ENCODE measurements at places on chromosomes 16 and 17.

DNA sequence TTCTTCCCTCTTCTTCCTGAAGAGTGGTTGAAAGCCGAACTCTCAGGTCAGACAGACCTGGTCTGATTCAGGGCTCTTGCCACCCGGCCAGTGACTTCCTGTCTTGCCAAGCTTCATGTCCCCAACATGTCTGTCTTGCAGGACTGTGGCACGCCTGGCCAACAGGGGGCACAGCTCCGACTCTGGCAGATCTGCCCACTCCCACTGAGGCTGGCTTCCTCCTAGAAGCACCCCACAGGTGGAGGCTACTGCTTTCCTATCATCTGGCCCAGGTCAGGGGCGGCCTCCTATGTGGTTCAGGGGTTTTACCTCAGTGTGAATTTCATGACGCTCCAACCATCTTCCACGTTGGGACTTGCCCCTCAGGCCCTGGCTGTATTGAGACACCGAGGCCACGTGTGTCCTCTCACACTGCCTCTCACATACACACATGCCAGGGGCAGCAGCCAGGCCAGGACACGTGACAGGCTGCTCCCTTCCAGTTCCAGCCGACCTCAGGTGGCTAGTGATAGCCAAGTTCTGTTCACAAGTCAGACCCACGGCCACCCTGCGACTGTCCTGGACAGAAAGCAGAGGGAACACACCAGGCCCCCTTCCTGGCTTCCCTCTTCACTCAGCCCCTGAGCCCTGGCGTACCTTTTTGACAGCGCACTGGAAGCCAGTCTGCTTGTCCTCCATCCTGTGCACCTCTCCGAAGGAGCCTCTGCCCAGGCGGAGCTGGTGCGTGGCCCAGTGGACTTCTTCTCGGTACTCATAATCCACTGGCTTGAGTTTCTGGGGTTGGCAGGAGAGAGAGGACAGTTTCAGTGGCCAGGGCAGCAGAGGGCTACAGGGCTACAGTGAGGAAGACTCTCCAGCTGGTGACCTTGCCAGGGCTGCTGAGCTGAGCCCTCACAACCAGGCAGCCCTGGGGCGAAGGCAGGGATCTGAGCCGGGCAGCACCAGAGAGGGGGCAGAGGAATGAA lies 22.6 kb upstream of the SPATA32 start:
- no peak for DNase-seq

GRCh38 chr16:75099738-75100602 lies 16.6 kb downstream of the LDHD start:
- DNase-seq = no peak

DNA sequence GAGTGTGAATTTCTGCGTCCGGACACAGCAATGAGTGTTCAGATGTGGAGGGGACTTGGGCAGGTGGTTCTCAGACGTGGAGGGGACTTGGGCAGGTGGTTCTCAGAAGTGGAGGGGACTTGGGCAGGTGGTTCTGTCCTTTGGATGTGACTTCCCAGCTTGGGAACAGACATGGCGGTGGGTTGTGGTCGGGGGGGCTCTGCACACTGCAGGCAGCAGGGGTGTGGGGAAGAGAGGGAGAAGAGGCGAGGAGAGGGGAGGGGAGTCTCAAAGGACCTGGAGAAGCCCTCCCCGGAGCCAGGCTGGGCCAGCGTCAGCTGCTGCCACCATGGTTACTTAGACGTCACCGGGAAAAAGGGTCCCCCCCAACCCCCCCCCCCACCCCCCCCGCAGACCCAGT lies 9.8 kb downstream of the SOX8 start:
- DNase-seq = peak; percentile 78

GRCh38 chr17:62112229-62112628 lies 47.2 kb upstream of the MED13 start:
- DNase-seq = peak; percentile 5

- DNase-seq = no peak
Measured at GRCh38 chr17:5877948-5878347, 192.2 kb upstream of the WSCD1 start.

DNA sequence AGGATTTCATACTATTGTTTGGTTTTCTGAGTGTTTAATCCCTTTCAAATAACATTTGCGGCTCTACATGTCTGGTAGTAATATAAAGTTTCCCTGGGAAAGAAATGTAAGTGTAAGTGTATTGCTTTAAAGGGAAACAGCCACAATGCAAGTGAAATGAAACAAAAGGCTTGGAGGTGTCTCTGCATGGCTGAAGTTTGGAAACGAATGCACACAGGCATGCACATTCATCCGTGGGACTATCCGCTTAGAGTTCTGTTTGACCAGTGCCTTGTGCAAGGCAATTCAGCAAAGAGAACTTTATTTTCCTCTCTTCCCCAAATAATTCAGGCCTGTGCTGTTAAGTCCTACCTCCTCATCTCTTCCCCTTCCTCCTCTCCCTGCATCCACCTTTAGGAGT lies 56.1 kb upstream of the MRTFB start:
- no peak for DNase-seq

DNA sequence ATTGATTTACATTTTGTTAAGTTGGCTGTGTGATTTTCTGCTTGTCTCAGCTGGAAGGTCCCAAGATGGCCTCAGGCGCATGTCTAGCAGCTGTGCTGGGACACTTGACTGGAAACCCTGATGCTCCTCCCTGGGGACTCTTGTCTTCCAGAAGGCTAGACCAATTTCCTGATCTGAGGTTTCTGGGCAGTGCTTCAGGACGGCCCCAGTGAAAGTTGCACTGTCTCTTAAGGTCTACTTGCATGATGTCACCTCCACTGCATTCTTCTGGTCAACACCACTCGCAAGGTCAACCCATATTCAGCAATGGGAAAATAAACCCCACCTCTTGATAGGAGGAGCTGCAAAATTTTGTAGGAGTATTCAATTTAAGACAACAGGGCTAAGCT lies 116.0 kb downstream of the SALL1 start:
- DNase-seq = no peak

GRCh38 chr17:32962320-32962711 lies 29.3 kb upstream of the SPACA3 start:
- DNase-seq = no peak

DNA sequence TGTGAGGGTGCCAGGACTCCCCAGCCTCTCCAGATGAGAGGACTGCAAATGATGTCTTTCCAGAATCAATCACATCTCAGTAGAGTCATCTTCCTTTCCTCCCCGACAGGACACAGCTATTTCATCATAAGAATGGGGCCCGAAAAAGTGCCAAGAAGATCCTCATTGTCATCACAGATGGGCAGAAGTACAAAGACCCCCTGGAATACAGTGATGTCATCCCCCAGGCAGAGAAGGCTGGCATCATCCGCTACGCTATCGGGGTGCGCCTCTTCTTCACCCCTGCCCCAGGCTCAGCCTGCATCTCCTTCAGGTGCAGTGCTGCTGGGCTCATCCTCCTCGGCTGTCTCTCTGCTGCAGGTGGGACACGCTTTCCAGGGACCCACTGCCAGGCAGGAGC lies 14.3 kb downstream of the ITGAD start:
- DNase-seq = no peak

DNA sequence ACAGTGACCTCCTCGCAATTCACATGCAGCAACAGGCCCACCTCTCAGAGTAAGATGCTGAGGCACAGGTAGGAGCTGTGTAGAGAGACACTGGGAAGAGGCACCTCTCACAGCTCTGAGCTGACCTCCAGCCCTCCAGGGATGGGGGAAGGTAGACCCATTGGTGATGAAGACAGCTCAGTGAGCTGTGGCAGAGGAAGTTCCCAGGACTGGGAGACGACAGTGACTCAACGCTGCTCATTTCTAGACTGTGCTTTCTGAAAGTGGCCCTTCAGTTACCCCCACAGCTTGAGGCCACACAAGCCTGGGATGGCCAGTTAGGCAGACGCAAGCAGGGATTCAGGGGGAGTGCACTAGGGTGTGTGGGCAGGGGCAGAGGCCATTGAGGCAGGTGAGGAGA lies 2073.2 kb downstream of the TP53TG3F start:
- DNase-seq = no peak

DNA sequence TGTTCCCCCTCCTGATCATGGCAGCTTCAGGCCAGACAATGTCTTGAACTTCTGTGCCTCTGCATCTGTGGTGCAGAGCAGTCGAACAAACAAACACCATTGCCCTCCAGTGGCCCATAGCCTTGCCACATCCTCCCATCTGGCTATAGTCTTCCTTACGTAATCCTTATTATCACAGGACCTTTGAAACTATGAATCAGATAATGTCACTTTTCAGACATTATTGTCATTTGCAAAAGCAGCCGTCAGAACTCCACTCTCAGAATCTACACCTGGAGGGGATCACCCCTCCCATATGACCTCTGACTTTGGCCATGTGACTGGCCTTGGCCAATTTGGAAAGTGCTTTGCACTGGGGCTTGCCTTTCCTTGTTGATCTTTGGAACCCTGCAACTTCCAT lies 387.3 kb downstream of the MAF start:
- DNase-seq = no peak

- no peak for DNase-seq
Measured at GRCh38 chr16:83271970-83272575, 535.7 kb upstream of the HSBP1 start.

GRCh38 chr16:67939507-67940445 lies 3.1 kb upstream of the PSMB10 start:
- DNase-seq = no peak

DNA sequence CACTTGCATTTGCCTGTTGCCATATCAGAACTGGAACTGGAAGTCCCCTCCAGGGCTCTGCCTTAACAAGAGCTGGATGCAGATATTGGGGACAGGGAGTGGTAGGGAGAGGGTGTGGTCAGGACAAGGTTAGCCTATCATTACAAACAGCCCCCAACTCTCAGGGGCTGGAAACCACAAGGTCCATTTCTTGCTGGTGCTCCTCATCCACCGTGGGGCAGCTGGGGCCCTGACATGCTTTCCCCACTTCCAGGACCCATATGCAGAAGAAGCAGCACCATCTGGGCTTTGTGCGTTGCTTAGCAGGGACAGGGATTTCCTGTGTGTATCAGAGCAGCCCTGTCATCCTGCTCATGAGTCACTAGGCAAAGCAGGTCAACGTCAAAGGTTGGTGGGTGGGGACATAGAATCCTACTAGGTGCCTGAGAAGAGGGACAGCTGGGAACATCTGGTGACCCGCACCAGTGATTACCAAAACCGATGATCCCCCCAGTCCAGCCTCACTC lies 26.9 kb downstream of the RGS9 start:
- no peak for DNase-seq

- no peak for DNase-seq
Measured at GRCh38 chr16:15032547-15033308, 23.1 kb downstream of the NTAN1 start.

DNA sequence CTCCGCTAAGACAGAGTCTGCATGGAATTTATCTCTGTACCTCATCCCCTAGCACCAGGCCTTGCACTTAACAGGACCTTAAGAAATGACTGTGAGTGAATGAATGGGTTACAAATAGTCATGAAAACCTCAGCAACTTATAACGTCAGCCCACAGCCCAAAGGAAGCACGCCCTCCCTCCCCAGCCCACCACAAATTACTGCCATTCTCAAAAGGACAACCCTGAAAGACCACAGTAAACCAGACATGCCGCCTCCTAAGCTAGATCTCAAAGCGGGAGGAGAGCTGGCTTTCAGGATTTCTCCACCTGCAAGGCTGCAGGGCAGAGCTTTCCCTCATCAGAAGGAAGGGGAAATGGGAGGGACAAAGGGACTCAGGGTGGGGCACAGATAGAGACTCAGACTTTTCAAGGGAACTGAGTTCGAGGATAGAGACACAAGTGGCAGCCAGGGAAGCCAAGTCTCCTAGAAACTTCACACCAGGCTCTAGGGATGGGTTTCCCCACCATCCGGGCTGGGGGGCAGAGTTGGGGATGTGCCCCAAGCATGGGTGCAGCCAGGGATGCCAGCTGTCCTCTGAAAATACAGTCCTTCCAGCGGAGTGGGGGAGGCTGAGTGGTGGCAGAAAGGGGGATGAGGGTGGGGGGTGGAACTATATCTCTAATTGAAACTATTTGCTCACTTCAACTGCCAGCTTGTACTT lies 56.7 kb downstream of the PLXDC1 start:
- DNase-seq = no peak

DNA sequence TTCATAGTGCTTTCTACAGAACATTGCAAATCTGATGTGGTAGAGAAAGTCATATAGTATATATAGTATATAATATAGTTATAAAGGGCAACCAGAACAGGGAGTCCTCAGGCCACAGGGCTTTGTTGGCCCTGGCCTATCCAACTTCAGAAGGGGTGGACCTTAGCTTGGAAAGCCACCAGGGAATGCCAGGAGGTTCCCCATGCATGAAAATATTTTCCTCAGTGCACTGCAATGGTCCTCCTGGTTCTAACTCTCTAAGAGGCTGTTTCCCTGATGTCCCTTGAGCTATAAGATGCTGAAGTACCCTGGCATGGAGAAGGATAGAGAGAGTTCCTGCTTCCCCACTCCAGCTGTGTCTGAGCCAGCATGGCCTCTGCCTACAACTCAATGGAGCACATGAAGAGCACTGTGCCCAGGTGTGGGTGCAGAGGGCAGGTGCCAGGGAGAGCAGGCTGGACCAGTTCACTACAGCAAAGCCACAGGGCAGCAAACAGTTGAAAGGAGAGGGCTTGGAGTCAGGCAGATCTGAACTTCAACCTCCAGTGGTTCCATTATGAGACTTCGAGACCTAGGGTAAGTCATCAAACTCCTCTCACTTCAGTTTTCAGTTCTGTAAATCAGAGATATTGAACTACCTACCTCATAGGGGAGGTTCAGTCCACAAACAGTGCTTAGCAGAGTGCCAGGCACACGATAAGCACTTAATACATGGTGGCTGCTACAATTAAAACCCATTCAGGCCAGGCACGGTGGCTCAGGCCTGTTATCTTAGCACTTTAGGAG lies 183.1 kb downstream of the SALL1 start:
- no peak for DNase-seq

Measured in brain (organoid and tissue), 16 donors.